ENCODE measurements at places on chromosomes 7 and 10. TPM values are rescaled to one million over a fixed set of nuclear protein-coding genes. Genes with fewer than 3 reads are reported as not detected.
A peak's percentile ranks its signal among the peaks of the same experiment; 100 is the strongest.

DNA sequence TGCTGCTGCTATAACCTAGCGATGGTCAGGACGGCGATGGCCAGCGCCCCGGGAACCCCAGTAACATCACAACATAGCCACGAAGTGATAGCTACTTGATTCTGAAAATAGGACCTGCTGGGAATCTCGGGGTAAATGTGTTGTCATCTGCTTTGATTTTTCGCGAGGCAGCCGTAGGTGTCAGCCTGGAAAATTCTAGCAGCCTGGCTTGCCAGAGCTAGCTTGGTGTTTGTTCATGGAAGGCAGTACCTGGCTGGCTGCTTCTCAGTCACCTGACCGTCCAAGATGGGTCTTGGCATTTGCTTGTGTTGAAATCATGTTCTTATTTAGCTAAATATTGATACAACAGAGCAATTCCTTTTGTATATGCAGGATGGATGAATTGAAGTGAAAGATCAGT lies 82.4 kb upstream of the BTBD16 start:
- no peak for DNase-seq

DNA sequence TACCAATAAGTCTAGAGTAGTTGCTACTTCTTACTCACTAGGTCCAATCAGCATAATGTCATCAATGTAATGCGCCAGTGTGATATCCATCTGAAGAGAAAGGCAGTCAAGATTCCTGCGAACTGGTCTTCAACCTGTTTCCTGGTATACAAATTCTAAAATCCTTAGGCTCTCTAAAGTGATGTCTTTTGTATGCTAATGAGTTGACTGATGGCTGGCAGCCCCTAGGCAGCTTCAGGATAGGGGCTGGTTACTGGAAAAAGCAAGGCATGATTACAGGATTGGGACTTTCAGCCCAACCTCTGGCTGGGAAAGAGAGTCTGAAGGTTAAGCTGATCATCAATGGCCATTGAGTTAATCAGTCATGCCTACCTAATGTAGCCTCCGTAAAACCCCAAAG lies 250.2 kb upstream of the PTER start:
- DNase-seq: no peak

- peak; percentile 63 for DNase-seq
These were observed 95.8 kb downstream of the HIP1 start for GRCh38 chr7:75642810-75643486.

DNA sequence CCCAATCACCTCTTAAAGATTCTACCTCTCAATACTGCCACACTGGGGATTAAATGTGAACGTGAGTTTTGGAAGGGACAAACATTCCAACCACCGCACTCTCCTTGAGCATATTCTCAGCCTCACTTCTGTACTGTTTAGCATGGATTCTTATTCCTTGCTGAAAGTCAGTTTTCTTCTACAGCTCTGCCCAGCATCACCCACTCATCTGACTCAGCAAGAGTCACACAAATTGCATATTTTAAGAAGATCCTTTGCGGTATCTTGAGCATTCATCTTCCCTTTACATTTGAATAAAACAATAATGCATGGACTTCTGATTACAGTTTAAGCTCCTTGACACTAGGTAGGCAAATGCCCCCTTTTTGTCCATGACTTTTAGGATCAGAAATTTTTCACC lies 251.6 kb upstream of the MKLN1 start:
- no peak for DNase-seq

Gene FAM25C
- 0.57 TPM for total RNA-seq

GRCh38 chr10:123551259-123551658 lies 114.9 kb upstream of the GPR26 start:
- no peak for DNase-seq

GRCh38 chr7:151637781-151638261 lies 118.1 kb upstream of the RHEB start:
- no peak for DNase-seq

Gene LRRD1
- total RNA-seq: 0.05 TPM

DNA sequence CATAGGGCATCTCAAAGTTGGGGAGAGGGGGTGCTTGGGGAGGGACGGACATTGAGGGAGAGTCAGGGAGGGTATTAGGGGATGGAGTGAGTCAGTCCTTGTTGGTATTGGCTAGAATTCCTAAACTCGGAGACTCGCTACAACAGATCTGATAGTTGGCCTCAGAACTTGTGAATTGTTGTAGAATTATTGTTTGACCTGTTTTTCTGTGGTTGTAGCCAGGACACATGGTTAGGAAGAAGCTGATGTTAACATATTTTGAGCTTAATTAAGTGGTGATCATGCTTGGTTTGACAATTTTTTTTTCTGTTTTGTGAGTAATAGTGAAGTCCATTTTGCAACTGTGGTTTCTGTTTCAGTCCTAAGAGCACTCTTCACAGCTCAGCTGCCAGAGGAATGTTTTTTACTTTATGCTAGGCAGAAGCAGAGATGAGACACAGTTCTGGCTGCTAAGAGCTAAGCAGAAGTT lies 1190.3 kb upstream of the C7orf33 start:
- DNase-seq: no peak

DNA sequence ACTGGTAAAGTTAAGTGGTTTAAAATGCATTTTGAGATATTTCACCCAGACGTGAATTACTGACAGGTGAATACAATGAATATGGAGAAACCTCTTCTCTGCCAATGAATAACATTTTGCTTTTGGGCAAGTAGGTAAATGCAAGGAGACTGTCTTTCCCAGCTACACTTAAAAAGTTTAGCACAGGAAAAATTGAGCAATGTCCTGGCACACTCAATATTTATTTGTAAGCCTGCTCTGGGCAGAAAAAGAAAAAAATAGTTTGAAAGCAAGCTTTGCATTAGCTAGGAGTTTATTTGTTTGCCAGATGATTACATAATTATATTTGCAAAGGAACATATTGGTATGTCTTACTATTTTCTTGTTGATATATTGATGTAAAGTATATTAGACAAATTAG lies 624.2 kb downstream of the ACTR3B start:
- DNase-seq: no peak

- DNase-seq: no peak
These were observed at the start of gene SSMEM1 for GRCh38 chr7:130207642-130208041. TSS of gene SSMEM1 (plus strand) at chr7:130207860. CDS start at chr7:130207911, 51 bp downstream.

DNA sequence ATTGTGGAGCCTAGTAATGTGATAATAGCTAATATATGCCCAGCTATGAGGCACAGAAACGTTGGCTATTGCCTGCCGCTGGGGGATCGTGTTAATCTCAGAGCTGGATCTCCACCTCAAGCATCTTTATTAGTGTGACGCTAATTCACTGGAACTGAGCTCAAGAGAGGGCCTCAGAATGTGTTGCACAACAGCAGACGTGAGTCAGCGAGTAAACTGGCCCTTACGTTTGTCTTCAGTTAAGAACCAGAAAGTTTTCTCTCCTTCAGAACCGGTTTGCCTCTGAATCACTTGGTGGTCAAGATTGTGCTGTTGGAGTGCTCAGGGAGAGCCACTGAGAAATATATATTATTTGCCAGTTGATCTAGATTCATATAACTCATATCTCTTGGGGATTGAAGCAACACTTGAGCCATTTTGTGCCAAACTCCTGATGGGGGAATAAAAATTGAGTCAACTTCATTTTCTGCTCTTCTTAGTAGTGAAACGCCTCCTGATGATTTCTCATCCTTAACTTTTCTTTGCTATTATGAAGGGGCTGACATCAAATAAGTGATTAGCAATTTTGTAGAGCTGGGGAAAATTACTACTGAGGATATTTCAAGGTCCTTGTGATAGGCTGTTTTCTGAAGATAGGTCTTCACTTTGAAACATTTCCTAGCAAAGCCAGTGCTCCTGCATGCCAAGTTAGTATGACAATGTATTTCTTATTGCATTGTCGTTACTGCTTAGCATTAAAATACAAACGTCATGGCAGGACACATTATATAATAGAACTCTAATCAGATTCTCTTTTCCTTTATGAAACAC lies 22.3 kb downstream of the BZW2 start:
- no peak for DNase-seq

- DNase-seq: peak; percentile 86
These were observed at the start of gene ZNF22 for GRCh38 chr10:45000752-45001380. TSS of gene ZNF22 (plus strand) at chr10:45000923. CDS start at chr10:45003369, 2,446 bp downstream.

Measured in thymus (tissue), 14 donors.